Activated naive CD8-positive, alpha-beta T cell treated with anti-CD3 and anti-CD28 coated beads, Interleukin-2, amount 50 U/mL, for 24 hours (primary cell): ENCODE measurements at places on chromosomes 5 and 9.
A peak's percentile ranks its signal among the peaks of the same experiment; 100 is the strongest.

DNA sequence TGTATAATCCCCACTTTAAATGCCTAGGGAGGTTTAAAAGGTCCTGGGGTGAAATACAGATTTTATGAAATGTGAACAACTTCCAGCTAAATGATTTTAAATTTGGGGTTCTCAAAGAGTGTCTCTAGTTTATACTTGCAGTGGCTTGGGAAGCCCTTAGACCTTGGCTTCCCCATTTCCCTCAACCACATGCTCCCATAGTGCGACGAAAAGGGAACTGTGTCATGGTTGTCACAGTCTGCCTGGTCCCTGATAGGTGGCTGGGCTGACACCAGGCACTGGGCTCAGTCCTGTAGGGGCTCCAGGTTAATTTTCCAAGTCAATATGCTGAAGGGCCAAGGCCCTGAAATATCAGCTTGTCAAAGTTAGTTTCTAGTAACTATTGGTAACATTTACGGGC lies 10.4 kb upstream of the CXCL14 start:
- no peak for DNase-seq

- DNase-seq = no peak
Measured at GRCh38 chr5:167798448-167798847, 493.0 kb upstream of the WWC1 start.

DNA sequence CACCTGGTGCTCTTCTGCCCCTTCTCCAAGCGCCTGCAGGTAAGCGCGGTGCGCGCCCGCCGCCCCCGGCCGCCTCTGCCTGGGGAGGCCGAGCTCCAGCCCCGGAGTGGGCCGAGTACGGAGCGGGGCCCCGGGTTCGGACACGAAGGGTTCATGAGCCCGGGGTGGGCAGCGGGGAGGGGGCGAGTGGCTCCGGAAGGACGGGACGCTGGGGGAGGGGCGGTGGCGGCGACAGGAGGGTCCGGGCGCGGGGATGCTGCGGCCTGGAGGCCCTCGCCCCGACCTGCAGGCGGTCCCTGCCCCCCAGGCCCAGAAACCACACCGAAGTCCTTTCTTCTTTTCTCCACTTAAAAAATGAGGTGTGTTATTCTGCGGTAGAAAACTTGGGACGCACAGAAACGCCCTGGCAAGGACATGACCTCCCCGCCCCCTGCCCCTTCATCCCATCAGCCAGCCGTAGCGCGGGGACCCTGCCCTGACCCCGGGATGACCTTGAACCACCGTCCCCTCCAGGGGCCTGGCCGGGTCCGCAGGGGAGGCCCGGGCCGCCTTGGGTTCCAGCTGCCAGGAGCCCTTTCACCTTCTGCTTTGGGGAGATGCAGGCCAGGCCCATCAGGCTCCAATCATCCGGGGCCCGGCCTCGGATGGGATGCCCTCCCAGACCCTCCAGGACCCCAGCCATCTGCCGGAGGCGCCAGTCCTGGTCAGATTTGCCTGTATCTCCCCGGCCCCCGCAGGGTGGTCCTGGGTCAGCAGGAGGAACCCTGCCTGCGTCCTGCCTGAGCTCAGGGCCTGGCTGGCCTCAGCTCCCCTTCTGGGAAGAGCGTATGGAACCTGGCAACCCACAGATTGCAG lies 545 bp downstream of the DIPK1B start:
- no peak for DNase-seq

DNA sequence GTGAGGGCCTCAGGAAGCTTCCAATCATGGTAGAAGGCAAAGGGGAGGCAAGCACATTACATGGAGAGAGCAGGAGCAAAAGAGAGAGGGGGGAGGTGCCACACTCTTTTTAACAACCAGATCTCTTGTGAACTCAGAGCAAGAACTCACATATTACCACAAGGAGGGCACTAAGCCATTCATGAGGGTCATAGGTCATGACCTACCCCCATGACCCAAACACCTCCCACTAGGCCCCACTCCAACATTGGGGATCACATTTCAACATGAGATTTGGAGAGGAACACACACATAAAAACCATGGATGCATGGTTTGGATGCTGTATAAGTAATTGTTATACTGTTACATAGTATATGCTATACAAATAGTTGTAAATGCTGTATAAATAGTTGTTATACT lies 17.5 kb downstream of the POLK start:
- no peak for DNase-seq

DNA sequence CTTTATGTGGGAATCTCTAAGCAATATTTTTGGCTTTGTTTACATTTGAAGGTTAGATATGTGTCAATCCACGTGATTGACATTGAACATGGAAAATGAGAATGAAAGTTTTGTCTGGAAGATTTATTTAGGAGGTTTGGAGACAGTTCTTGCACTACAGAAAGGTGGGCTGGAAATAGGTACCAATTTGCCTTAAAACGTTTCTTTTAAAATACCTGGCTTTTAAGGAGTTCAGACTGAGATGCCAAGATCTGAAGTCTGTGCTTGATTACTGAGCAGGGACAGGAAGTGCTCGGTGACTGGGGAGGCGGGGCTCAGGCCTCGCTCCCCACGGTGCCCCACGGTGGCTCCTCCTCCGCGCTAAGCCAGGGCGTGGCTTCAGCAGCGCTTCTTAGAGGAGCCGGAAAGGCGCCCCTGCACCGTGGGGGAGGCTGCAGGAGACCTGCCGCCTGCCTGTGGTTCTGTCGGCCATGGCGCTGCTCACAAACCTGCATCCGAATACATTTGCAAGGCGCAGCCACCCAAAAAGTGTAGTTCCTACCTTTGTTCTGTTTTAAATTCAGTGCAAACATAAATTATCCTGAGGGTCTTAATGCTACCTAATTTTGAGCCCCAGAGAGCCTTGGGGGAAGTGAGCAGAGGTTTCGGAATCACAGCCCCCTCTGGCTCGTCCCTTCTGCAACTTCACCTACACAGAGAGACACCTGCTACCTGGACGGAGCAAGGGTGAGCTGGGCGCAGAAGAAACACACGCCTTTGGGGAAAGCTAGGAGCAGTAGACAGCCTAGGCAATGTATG lies 49.2 kb downstream of the USP20 start:
- DNase-seq = peak; percentile 96

DNA sequence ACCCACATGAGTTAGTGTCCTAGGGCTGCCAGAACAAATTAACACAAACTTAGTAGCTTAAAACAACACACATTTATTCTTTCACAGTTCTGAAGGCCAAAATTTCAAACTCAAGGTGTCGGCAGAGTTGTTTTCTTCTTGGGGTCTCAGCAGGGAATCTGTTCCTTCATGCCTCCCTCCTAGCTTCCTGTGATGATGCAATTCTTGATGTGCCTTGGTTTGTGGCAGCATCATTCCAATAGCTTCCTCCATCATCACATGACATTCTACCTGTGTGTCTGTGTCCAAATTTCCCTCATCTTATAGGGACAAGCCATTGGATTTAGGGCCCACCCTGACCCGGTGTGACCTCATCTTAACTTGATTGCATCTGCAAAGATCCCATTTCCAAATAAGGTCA lies 12.2 kb upstream of the SLC25A48 start:
- DNase-seq = no peak

- no peak for DNase-seq
Measured at GRCh38 chr9:137441289-137441934, at the start of gene ENTPD8. ENTPD8 (minus strand) TSS chr9:137441357; CDS start chr9:137438285, 3,072 bp downstream.

GRCh38 chr5:76679231-76679630 lies 36.7 kb upstream of the F2R start:
- DNase-seq = no peak

DNA sequence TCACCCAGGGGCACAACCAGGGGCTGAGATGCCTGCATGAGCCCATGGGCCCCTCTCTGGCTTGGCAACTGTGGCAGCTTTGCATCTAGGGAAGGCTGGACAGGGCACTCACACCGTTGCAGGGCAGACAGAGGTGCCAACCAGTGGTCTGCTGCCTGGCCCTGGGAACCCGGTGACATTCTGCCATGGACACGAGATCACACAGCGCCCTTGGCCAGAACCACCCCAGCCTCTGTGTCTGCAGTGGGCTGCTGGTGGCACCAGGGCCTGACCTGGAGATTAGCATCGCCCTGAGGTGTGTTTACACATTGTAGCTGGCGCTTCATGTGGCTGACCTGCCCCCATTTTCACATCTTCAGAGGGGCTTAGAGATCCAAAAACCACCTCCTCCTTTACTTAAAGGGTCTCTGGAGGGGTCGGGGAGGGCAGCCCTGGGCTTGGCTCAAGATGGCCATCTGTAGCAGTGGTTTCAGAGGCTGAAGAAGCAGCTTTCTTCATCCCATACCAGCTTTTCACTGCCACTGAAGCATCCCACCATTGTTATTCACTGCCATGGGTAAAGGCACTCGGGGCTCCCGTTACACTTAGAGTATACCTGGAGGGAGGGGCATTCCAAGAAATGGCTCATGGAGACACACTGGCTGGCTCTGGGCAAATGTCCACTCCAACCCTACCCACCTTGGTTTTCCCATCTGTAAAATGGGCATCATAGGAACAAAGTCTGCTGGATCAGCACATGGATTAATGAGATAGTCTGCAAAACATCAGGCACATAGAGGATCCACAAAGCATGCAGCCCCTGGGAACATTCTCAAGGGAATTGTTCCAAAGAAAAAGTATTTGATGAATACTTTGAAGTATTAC lies 11.4 kb downstream of the DCANP1 start:
- no peak for DNase-seq

GRCh38 chr9:132990781-132991180 lies 12.3 kb downstream of the GFI1B start:
- DNase-seq = no peak

DNA sequence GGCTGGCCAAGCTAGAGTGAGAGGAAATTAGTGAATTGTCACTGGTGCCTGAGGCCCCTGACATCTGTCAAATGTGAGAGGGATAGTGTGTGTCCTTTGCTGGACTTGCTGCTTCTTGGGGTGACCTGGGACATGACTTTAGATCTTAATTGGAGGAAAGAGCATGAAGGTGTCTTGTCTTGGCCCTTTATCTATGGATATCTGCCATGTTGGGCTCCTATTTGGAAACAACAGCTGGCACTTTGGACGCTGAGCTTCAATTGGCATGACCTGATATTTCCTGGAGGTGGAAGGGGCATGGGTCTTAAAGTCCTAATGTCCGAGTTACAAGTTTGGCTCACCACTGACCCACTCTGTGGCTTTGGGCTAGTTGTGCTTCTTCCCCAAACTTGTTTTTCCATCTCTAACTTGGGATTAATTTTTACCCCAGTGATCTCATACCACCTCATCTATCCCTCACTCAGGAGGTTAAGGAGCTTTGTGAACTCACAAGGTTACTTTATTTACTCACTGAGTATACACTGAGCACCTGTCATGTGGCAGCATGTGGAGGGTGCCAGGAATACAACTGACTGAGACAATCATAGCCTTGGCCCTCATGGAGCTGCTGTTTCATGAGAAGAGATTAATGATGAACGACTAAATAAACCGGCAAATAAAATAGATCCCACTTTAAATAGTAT lies 30.1 kb upstream of the CXCL14 start:
- DNase-seq = no peak

- no peak for DNase-seq
Measured at GRCh38 chr5:39780347-39780746, 355.6 kb upstream of the DAB2 start.

DNA sequence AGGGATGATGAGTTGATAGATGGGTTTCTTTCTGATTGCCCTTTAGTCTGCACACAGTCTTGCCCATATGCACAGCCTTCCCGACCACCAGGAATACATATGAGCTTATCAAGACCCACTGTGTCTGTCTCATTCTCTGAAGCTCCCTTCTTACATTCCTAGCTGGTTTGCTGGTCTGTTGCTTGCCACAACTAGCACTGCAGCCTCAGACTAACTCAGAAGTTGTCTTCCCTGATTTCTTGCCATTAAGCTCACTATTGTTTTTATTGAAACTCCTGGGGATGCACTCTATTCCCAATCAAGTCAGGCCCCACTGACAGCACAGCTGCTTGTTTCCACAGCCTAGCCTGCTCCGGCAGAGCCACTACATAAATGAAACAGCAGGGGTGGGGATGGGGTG lies 97.5 kb downstream of the SAXO1 start:
- DNase-seq = no peak

DNA sequence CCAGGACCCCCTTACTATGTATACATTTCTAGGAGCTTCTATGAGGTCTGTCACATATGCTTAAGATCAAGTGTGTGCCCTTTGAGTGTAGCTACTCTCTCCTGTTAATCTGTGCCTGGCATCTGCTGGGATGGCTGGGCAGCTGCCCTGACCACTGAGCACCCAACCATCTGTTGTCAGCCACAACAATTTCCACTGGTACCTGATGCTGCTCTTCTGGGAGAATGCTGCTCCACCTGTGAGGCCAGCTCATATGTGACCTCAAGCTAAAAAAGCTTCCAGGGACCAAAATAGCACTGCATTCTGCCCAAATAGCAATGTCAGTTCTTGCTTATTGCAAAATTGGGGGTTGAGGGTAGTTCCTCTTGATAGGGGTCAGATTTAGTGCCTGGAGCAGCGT lies 595.6 kb downstream of the RAB3C start:
- DNase-seq = no peak

DNA sequence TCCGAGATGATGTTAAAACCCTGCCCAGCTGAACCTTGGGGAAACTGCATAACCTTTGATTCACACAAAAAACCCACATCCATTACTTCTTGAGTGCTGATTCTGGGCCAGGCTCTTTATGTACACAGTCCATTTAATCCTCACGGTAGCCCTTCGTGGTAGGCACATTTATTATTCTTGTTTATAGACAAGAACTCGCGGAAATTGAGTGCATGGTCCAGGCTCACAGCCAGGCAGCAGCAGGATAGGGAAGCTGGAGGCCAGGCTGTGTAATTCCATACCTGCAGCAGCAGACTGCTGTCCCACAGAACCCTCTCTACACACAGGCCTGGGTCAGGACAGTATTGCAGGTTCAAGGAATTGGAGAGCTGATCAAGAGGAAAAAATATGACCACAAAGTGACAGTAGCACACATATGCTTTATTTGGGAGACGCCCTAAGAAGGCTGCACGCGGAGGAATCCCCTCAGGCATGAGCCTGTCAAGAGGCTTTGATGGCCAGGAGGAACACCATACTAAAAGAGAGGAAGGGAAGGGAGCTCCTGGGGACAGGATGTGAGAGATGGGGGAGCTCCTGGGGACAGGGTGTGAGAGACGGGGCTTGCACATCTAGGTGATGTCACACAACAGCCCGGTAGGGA lies 28.4 kb upstream of the FAM120A start:
- DNase-seq = no peak

GRCh38 chr9:96376891-96377874 lies 6.3 kb downstream of the SLC35D2 start:
- DNase-seq = no peak

- DNase-seq = peak; percentile 54
Measured at GRCh38 chr5:180313677-180314505, 22.0 kb upstream of the MAPK9 start.

DNA sequence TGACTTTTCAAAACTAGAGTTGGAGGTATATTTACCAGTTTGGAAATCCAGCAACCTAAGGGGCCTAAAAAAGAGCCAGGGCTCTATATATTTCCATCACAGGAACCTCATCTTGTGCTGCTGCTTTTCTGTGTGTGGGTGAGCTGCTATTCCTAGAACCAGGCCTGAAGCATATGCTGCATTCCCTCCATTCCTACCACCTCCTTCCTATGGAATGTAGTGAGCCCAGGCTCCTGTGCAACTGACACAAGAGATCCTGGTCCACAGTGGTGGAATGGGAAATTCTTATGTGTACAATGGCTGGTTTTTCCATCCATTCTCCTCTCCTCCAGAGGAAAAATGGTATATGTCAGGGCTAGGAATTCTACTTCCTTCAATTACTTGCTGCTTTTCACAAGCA lies 39.1 kb downstream of the SPEF2 start:
- no peak for DNase-seq
